EL (cell line): ENCODE measurements at places on chromosomes 6 and 20.

GRCh38 chr6:87165185-87165584 is 9.8 kb downstream of the ZNF292 start:
- DNase-seq = no peak

- DNase-seq = no peak
These were observed 138.0 kb downstream of the NFATC2 start for GRCh38 chr20:51404297-51405060.

GRCh38 chr6:48775157-48775556 is 664.2 kb upstream of the PTCHD4 start:
- peak; percentile 56 for DNase-seq

DNA sequence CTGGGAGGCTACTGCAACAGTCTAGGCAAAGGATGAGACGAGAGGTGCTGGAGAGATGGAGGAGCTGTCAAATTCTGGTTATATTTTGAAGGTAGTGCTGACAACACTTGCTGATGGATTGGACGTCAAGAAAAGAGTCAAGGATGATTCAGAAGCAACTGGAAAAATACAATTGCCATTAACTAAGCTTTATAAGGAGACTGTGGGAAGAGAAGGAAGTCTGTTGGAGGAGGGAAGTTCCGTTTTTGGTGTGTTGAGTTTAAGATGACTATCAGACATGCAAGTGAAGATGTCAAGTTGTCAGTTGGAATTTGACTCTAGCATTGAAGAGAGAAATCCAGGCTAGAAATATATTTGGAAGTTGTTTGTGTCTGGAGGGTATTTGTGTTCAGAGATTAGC is 358.1 kb downstream of the RNGTT start:
- no peak for DNase-seq
